ENCODE measurements at places on chromosomes 4 and X. TPM values are rescaled to one million over a fixed set of nuclear protein-coding genes. Genes with fewer than 3 reads are reported as not detected.

NPY2R gene
- not detected for total RNA-seq

ASMT gene
- total RNA-seq = not detected

GLRA2 gene
- total RNA-seq = not detected

HSD17B11 gene
- total RNA-seq = 31.7 TPM

FREM3 gene
- 0.13 TPM for total RNA-seq

ABCD1 gene
- 9.1 TPM for total RNA-seq

STK32B gene
- 22.5 TPM for total RNA-seq

LPAR4 gene
- not detected for total RNA-seq

MAGEA4 gene
- total RNA-seq = not detected

TSPYL2 gene
- 7.6 TPM for total RNA-seq

PNMA6F gene
- not detected for total RNA-seq

SLAIN2 gene
- 14.8 TPM for total RNA-seq

TRIM61 gene
- not detected for total RNA-seq

TEX11 gene
- total RNA-seq = not detected

DUSP9 gene
- total RNA-seq = under 0.01 TPM

VCX2 gene
- total RNA-seq = not detected

FAAH2 gene
- 0.89 TPM for total RNA-seq

MFAP3L gene
- total RNA-seq = 15.2 TPM

TLR10 gene
- not detected for total RNA-seq

TMEM255A gene
- not detected for total RNA-seq

OTUD4 gene
- total RNA-seq = 16.9 TPM

IRS4 gene
- under 0.01 TPM for total RNA-seq

OPHN1 gene
- total RNA-seq = 5.5 TPM

SLC9A7 gene
- total RNA-seq = 9.0 TPM

NDST3 gene
- 8.3 TPM for total RNA-seq

GPR143 gene
- total RNA-seq = 2.3 TPM

ATP2B3 gene
- not detected for total RNA-seq

KLKB1 gene
- 1.1 TPM for total RNA-seq

BRS3 gene
- not detected for total RNA-seq

CTBP1 gene
- total RNA-seq = 274 TPM

TRAM1L1 gene
- total RNA-seq = 0.51 TPM

ENOPH1 gene
- 42.4 TPM for total RNA-seq

UGT2A3 gene
- not detected for total RNA-seq

UGT8 gene
- not detected for total RNA-seq

FOXR2 gene
- total RNA-seq = not detected

FAM9B gene
- total RNA-seq = not detected

ASB9 gene
- total RNA-seq = 2.9 TPM

PNMA3 gene
- total RNA-seq = 0.13 TPM

KLF8 gene
- 0.13 TPM for total RNA-seq
